A375 (cell line): ENCODE measurements at places on chromosomes 3 and 15. TPM values are rescaled to one million over a fixed set of nuclear protein-coding genes. Genes with fewer than 3 reads are reported as not detected.

EPHA6 gene
- 1.3 and 1.8 TPM in 2 replicates for total RNA-seq

TRIM42 gene
- total RNA-seq: not detected in 2 replicates

FRG2C gene
- total RNA-seq: not detected in 2 replicates

LMAN1L gene
- total RNA-seq: 0.16 and 0.64 TPM in 2 replicates

PSTPIP1 gene
- 0.53 TPM in 1 of 2 replicates, not detected in the other for total RNA-seq

MAP2K1 gene
- total RNA-seq: 33.8 and 40.6 TPM in 2 replicates

ASTE1 gene
- total RNA-seq: 4.5 and 5.5 TPM in 2 replicates

IL12A gene
- total RNA-seq: 9.7 and 14.2 TPM in 2 replicates

GOLGA8J gene
- 0.08 TPM in 1 of 2 replicates, not detected in the other for total RNA-seq

KBTBD8 gene
- 2.1 and 5.7 TPM in 2 replicates for total RNA-seq

LARP6 gene
- total RNA-seq: 122 and 163 TPM in 2 replicates

GCSAM gene
- total RNA-seq: not detected in 2 replicates

MUC13 gene
- 0.04 TPM in 1 of 2 replicates, not detected in the other for total RNA-seq

MESP2 gene
- total RNA-seq: 0.74 and 0.98 TPM in 2 replicates

SLC7A14 gene
- total RNA-seq: not detected in 2 replicates

IDH2 gene
- total RNA-seq: 28.2 and 31.9 TPM in 2 replicates

VGLL3 gene
- 0.64 TPM in 2 replicates for total RNA-seq
